ENCODE measurements at places on chromosomes 5 and 9. TPM values are rescaled to one million over a fixed set of nuclear protein-coding genes. Genes with fewer than 3 reads are reported as not detected.

Gene DAB2IP
- 71.6 TPM for total RNA-seq

Gene TEX48
- not detected for total RNA-seq

Gene JAKMIP2
- not detected for total RNA-seq

Gene SLC36A2
- 0.75 TPM for total RNA-seq

Gene TMEM252
- total RNA-seq = not detected

All from ascending aorta (tissue), 2 donors.